ENCODE measurements at places on chromosomes 16 and 17.

GRCh38 chr17:73480740-73481139 is 163.5 kb downstream of the SDK2 start:
- no peak for DNase-seq

- no peak for DNase-seq
Measured at GRCh38 chr16:85924675-85925074, 25.7 kb downstream of the IRF8 start.

- no peak for DNase-seq
Measured at GRCh38 chr17:12616161-12616560, 49.5 kb upstream of the MYOCD start.

DNA sequence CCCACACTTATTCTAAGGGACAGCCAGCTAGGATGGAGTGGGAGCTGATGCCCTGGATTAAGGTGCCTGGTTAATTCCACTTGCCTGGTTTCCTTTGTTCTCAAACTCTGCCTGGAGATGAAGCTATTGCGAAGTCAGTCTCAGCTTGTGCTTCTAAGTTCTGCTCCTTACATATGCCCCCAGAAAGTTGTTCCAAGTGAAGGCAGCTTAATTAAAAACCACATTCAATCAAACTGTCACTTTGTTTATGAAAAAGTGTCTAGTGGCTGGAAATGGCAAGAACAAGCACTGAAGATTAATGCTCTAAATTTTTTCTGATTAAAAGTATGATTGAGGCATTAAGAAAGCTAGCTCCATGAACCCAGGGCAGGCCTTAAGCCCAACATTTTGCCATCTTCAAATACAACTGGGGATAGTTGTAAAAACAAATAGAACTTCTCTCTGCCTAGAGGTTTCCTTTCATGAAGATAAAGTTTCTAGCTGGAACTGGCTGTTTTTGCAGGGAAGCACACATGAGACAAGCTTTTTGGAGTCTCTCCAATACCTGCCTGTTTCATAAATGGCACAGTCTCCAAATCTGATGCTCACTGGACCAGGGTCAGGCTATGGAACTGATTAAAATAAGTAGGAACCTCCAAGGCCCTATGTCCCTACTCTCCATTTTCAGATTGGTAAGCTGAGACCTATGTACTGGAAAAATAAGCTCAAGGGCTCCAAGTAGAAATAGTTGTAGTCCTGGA is 100.9 kb downstream of the GRIN2A start:
- DNase-seq = no peak

GRCh38 chr17:7177954-7178477 is 1.2 kb downstream of the ASGR1 start:
- DNase-seq = no peak

DNA sequence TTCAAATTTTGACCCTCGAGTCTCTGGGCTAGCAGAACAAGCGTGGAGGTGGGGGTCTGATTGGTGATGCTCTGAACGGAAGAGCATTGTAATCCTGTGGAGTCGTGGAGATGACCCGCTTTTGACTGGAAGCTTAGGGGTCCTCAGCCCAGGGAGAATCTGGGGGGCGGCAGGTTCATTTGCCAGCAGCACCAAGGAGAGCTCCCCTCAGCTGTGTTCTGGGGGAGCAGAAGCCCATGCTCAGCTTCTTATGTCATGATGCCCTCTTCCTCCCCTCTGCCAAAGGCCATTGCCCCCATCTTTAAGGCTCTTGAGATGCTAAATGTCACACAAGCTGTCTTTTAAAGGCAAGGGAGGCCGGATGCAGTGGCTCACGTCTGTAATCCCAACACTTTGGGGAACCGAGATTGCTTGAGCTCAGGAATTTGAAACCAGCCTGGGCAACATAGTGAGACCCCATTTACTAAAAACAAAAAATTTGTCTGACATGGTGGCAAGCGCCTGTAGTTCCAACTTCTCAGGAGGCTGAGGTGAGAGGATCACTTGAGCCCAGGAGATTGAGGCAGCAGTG is 19.3 kb downstream of the LDHD start:
- DNase-seq = no peak

- DNase-seq = no peak
Measured at GRCh38 chr16:11949527-11949926, 7.7 kb upstream of the NPIPB2 start.

DNA sequence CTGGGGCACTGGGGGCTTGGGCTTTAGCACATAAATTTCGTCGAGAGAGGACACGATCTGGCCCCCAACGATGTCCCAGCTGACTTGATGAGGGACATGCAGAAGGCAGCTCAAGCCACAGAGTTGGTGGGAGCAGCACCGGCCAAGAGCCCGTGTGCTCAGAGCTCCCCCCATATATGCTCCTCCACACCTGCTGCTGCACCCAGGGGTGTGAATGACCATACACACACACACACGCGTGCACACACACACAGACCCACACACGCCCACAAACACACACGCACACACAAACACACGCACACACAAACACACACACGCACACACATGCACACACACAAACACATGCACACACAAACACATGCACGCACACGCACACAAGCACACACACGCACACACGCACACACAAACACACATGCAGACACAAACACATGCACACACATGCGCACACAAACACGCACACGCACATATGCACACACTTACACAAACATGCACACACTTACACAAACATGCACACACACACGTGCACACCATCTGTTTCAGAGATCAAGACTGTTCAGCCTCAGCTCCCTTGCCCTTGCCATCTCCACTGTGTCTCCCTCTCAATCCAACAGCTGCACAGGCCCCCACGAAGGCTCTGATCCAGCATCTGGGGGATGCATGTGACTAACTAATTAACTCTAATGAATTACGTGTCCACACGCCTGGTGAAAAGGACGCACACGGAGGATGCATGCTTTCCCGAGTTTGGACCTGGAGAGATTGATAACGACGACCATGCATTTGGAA is 85.6 kb upstream of the TNRC6C start:
- no peak for DNase-seq

DNA sequence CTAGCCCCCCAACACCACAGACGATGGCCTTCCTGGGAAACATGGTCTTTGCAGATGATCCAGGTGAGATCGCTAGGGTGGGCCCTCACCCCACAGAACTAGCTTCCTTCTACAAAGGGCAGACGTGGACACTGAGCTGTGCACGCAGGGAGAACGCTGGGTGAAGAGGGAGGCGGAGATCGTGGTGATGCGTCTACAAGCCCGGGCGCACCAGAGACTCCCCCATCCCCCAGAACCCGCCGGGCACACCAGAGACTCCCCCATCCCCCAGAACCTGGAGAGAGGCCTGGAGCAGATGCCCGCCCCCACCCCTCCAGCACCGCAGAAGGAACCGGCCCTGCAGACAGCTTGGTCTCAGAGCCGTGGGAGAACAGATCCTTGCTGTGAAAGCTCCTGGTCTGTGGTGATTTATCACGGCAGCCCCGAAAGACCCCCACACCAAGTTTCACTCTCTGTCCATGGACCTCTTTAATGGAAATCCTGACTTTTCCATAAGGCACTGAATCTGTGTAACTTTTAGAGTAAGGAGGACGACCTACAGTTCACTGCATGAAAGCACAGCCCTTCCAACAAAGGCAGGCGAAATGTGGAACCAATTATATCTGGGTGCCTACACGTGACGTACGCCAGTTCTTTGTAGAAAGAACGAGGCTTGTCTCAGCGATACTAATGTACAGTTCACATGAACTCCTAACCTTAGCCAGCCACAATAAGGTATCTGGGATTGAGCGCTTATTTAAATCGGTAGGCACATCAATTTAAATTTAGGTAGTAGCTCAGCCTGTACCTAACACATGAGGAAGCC is 88.5 kb downstream of the ANKRD11 start:
- no peak for DNase-seq

DNA sequence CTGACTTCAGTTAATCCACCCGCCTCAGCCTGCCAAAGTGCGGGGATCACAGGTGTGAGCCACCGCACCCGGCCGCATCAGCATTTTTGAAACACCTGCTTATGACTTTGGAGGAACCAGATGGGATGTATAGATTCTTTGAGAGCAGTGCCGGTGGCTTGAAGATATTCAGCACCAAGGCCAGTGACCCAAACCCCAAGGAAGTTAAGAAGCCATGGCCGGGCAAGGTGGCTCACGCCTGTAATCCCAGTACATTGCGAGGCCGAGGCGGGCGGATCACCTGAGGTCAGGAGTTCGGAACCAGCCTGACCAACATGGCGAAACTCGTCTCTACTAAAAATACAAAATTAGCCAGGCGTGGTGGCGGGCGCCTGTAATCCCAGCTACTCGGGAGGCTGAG is 43.9 kb downstream of the TRARG1 start:
- no peak for DNase-seq

- DNase-seq = no peak
Measured at GRCh38 chr17:12592941-12593340, 72.7 kb upstream of the MYOCD start.

DNA sequence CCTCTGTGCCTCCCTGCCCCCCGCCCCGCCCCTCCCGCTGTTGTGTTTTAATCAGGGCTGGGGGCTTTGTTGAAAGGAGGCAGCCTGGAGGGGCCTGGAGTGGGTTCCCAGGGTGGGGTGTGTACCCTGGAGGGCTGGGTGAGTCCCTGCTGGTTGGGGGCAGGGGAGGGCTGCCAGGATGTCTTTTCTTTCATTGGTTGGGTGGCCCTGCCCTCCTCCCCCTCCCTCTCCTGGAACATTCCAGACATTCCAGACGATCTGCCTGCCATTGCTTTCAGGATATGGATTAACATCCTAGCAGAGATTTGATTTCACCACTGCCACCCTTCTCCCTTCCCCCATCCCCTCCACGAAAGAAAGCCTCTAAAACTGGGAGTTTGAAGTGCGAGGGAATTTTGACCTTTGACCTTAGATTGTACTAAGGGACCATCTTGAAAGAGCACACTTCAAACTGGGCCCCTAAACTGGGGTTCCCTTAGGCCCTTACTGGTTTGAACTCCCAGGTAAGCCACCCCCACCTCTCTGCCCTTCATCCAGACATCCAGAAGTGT is 25.3 kb downstream of the IGF2BP1 start:
- no peak for DNase-seq

DNA sequence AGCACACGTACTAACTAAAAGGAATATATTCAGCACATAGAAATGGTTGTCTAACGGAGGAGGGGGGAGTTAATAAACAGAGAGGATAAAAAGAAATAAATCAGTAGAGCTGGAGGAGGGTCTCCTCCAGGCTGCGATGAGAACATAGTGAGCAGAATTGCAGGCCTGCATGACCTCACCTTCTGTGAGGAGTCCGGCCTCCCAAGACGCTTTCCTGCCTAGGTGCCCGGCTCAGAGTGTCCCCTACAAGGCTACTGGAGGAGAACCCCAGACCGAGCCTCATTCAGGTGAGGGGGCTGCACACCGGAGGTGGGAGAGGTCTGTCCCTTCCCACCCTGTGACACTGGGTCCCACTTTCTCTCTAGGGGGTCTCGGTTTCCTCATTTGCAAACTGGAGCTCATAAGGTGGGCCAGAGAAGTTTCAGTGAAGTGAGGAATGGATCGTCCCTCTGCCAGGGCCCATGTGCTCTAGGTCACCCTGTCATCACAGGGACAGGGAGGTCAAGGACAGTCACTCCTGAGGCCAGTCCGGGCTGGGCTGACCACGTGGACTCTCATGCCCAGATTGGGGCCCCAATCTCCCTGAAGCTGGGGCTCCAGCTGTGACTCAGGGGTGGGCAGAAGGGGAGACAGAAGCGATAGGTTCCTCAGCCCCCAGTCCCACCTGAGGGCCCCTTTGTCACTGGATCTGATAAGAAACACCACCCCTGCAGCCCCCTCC is 3.3 kb upstream of the HBM start:
- DNase-seq = no peak

DNA sequence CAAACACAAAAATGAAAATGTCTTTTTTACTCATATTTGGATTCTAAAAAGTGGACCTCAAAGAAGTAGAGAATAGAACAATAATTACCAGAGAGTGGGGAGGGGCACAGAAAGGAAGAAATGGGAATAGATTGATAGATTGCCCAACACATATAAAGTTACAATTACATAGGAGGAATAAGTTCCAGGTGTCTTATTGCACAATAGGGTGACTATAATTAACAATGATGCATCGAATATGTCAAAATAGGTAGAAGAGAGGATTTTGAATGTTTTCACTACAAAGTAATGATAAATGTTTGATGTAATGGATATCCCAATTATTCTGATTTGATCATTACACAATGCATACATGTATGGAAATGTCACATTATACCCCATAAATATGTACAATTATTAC is 556.0 kb downstream of the CDH8 start:
- no peak for DNase-seq

DNA sequence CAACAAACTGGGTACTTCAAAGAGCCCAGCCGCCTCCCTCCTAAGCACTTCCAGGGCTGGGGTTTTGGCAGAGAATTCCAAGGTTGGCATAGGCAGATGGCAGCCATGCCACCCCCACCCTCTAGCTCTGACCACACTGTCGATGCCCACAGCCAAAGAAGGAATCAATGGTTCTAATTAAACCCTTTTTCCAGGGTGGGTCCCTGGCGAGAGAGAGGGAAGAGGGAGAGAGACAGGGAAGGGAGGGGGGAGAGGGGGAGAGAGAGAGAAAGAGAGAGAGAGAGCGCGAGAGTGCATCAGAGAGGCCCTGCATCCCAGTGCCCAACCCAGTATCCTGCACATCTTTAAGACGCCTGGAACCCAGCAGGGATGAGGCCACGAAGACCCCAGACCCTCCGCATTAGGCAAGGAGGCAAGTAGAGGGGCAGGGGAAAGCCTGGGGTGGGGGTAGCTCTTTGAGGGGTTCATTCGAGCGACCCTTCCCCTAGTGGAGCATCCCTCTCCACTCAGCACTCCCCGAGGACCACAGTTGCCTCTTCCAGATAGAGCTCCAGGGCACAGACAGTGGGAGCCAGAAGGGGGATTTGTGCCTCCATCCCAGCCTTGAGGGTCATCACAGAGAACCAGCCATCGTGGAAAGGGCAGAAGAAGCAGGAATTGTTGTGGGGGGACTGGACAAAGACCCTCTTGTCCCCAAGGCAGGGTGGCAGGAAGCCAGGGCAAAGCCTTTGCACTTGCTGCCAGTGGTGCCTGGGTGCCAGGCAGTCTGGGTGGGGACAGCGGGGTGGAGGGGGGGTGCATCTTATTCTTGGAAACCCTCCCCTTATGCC is 2.6 kb downstream of the SRCIN1 start:
- no peak for DNase-seq

DNA sequence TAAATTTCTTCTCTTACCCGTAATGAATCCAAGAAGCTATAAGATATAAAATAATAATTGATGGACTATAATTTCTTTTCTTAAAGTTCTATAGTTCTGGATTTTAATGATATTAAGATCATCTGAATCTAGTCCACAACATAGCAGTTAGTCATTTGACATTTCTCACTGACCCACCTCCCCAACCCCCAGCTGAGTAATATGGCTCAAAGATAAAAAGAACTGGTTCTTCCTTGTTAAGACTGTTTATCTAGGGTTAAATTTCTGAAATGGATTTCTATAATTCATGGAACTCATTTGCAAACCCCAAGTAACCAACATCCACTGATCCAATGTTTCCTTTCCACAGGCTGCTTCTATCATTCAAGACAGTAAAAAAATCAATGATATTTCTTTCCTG is 133.9 kb upstream of the SOX9 start:
- DNase-seq = no peak

GRCh38 chr17:16191604-16192003 is 23.7 kb downstream of the NCOR1 start:
- DNase-seq = no peak

GRCh38 chr16:22323959-22324786 is 27.0 kb downstream of the POLR3E start:
- no peak for DNase-seq
